ENCODE measurements at places on chromosomes 4 and X.

GRCh38 chr4:16764622-16765021 is 133.8 kb downstream of the LDB2 start:
- no peak for DNase-seq

- peak; percentile 41 for DNase-seq
Observed at GRCh38 chr4:163332526-163333406, at the start of gene NPY1R. Gene NPY1R (minus strand): TSS chr4:163332596. CDS start chr4:163326554, 6,042 bp downstream.

DNA sequence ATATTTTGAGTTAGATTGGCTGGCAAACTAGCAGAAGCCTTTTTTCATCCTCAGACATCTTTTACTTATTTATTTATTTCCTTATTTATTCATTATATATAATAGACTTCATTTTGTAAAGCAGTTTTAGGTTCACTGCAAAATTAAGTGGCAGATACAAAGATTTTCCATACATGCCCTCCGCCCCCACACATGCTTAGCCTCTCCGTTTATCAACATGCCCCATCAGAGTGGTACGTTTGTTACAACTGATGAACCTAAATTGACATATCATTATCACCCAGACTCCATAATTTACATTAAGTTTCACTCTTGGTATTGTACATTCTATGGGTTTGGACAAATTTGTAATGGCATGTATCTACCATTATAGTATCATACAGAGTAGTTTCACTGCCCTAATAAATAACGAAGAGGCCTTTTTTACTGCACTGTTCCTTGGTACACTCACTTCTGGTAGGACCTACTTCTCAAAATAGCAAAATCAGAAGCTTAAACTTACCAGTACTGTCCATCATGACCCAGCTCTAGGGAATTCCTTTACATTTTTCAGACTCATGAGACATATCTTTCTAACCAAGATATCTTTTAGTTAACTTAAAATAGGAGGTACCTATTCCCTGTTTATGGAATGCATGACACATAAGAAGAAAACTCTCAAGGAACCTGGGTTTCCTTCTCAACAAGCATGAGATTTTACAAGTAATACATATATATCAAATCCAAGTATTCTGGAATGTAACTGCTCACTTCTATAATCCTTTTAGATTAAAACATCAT is 4.8 kb upstream of the TMPRSS11B start:
- DNase-seq = no peak

DNA sequence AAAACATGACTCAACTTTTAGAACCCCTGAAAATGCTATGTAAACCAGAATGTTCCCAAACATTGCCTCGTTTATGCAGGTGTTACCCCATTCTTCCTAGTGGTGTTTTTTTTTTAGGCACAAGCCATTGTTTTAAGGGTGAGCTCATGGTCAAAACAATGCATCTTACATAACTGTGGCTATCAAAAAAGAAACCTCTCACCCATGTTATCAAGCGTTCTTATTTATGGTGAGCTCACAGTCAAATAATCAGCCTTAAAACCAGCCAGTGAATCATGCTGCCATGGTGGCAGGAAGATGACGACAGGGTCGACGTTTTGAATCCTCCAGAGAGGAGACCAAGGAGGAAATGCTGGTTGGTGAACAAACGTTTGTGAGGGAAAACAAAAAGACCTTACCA is 195.2 kb downstream of the KDR start:
- DNase-seq = peak; percentile 17

DNA sequence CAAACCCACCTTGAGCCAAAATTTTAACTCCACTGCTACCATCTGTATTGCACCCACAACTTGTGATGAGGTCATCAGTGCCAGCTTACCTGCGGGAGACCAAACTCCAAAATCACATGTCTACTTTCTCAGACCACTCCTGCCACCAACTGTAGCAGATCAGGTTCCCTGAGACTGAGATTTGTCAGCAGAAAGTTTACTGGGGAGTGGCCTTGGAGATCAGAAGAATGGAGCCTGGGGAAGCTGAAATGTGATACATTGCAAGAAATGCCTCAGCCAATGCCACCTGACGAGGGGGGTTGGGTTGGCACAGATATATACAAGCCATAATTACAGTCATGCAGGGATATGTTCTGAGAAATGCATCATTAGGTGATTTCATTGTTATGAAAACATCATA is 19.1 kb downstream of the HAUS3 start:
- DNase-seq = no peak

DNA sequence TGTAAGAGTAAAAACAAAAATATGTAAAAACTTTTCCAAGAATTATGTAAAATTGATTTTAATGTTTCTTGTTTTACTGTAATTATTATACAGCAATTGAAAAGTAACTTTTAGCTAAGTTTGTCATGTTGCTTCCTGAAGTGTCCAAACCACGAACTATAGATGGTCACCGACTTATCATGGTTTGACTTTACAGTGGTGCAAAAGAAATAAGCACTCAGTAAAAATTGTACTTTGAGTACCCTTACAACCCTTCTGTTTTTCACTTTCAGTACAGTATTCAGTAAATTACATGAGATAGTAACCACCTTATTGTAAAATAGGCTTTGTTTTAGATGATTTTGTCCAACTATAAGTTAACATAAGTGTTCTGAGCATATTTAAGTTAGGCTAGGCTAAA is 93.8 kb downstream of the SLC10A6 start:
- no peak for DNase-seq

DNA sequence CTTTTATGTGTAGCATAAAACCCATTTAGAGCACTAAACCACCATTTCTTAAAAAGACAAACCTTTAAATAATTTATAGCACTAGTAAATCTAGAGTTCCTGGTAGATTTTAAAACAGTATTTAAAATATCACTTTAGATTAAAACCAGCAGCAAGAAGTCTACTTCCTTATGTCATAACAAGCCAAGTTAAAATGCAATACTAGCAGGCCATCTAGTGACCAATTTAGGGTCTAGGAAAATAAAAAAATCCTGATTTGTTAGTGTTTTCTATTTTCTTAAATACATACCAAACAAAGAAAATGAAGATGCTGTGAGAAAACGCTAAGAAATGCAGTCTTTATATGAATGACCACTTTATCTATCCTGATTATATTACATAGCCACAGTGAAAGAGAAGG is 53.9 kb downstream of the PAPSS1 start:
- no peak for DNase-seq

Data from AG09309 (cell line).